ENCODE measurements at places on chromosomes 5 and 9.

- no peak for DNase-seq
Observed at GRCh38 chr9:109996936-109997580, 210.9 kb downstream of the C9orf152 start.

- peak; percentile 13 for DNase-seq
Observed at GRCh38 chr9:96618209-96619123, 1.2 kb downstream of the CDC14B start.

GRCh38 chr5:120967366-120967765, 503.3 kb downstream of the PRR16 start:
- DNase-seq, result no peak

DNA sequence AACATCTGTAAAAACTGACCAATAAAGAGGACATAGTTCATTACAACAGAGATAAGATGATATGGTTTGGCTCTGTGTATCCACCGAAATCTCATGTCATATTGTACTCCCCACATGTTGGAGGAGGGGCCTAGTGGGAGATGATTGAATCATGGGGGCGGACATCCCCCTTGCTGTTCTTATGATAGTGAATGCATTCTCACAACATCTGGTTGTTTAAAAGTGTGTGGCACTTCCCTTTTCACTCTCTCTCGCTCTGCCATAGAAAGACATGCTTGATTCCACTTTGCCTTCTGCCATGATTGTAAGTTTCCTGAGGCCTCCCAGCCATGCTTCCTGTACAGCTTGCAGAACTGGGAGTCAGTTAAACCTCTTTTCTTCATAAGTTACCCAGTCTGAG, 292.8 kb downstream of the SLF1 start:
- DNase-seq, result no peak

GRCh38 chr5:98309785-98310598, 463.5 kb upstream of the RGMB start:
- peak; percentile 78 for DNase-seq

DNA sequence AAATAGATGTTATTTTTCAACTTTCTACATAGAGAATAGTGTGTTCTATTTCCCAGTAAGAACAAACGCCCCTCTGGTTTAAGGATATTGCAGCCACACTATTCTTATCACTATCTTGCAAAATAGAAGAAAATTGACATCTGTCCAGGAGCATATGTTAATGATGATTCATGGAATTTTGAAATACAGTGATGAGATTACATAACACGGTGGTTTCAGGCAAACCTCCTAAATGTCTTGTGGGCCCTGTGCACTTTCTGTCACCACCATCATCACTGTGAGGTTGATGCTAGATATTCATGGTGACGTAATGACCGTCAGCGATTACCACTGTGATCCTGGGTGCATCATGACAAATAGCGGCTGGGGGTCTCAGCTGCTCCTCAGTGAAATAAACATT, 48.1 kb downstream of the CFAP90 start:
- no peak for DNase-seq

DNA sequence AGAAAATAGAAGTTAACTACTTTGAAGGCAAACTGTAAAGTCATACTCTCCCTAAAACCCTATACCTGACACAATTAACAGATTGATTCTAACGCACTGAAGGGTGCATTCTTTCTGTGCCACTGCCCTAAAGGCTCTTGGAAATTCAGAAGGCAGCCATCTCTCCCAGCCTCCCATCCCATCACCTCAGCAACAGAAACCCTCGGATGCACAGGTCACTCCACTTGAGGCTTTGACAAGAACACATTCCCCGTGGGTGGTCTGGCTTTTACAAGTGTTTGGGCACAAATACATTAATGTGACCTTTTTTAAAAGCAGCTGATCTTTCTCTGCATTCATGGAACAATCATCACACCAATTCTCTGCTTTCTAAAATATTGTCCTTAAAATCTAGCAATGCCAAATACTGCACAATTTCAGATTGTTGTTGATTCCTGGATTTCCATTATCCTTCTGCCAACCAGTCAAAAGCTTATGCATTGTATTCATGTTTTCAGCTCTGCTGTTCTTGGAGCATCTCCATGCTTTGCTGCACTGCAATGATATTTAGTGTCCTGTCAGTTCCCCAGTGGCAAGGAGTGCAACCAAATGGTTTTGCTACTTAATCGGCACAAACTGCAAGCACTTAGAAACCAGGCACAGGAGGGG, 175.6 kb downstream of the TMEM161B start:
- DNase-seq, result no peak

GRCh38 chr9:127862075-127863011, 7.9 kb upstream of the ENG start:
- DNase-seq, result peak; percentile 24

GRCh38 chr5:82142928-82143577, 135.1 kb downstream of the RPS23 start:
- no peak for DNase-seq

DNA sequence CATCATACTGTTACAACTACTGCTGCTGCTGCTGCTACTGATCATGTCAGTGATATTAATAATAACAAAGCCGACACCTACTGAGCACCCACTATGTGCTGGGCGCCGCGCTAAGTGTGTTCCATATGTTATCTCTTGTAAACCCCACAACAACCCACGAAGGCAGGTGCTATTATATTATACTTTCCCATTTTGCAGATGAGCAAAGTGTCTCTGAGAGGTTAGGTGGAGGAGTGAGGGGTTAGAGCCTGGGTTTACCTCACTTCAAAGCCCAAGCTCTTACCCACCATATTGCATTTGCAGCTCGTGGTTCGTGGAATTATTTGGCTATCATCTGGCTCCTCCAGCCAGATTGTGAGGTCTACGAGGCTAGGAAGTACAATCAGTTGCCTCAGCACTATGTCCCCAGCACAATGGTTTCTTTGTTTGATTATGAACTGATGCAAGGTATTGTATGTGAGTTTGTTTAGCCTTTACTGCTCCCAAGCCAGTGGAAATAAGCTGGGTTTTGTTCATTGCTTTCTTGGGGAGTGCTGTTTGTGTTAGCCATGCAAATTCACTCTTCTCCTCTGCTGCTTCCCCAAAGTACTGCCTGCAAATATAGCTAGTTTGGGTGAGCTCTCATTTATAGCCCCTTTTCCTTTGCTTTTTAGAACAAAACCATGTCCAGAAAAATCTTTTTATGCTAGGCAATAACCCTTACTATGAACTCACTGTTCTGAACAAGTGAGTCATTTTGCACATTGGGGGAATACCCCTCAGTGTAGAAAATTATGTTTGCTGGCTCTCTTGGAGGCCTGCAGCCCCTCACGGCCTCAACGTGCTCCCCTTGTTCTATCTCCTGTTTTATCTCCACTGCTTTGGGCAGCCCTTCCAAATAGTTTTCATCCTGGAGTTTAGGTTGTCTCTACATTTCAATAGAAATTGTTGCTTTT, 47.9 kb downstream of the ALG2 start:
- DNase-seq, result peak; percentile 45

- DNase-seq, result no peak
Observed at GRCh38 chr9:128106940-128107467, 20.5 kb downstream of the PTGES2 start.

DNA sequence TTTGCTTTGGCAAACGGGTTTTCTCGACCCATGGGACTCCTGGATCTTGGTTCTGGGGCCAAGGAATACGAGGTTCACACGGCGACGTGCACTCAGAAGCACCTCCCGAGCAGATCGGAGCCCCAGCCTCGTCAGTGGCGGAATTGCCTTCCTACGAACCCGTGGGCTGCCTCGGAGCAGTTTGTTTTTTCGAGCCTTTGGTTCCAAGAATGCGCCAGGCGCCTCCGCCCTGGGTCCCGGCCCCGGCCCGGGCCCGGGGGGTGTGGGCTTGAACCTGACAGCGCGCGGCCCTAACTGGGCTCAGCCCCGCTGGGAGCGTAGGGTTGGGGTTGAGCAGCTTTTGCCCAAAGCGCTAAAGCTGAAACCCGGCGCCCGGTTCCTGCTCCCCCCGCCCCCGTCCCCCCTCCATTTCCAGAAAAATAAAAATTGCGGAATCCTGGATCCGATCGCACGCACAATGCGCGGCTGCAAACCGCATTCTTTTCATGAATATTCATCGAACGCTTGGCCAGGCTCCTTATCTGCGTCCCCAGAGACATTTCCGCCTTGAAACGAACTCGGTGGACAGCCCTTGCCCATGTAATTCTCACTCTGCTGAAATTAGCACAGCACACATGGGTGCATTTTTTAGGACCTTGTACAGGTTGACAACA, 1.0 kb downstream of the BASP1 start:
- DNase-seq, result no peak

DNA sequence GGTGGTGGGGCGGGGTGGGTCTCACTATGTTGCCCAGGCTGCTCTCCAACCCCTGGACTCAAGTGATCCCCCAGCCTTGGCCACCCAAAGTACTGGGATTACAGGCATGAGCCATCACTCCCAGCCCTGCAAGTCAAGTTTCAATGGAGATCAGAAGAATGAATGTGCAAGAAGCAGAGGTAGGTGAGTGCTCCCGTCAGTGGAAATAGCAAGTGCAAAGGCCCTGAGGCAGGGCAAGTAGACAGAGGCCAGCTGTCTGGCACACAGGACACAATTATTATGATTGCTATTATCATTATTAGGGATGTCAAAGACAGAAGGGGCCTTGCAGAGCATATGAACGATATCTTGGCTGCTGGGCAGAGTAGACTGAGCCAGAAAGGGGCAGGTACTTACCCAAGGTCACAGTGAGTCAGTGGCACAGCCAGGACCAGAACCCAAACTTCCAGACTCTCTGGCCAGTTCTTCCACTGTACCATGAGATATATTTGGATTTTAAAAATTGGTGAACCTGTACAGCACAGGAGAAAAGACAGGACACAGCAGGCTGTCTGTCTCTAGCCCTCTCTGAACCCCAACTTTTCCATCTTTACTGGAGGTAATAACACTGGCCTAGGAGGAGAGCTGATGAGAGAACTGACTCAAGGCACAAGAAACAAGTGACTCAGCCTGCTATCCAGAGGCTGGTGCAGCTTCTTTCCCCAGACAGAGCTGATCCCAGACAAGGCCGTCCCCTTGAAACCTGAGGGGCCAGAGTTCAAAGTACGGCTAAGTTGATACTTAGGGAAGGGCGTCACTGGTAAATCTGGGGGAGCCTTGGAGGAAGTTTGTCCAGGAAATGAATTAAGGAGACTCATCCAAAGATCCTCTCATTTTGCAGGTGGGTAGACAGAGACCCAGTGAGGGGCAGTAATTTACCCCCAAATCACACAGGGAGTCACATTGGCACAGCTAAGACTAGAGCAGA, 1.4 kb downstream of the HDHD3 start:
- peak; percentile 15 for DNase-seq

DNA sequence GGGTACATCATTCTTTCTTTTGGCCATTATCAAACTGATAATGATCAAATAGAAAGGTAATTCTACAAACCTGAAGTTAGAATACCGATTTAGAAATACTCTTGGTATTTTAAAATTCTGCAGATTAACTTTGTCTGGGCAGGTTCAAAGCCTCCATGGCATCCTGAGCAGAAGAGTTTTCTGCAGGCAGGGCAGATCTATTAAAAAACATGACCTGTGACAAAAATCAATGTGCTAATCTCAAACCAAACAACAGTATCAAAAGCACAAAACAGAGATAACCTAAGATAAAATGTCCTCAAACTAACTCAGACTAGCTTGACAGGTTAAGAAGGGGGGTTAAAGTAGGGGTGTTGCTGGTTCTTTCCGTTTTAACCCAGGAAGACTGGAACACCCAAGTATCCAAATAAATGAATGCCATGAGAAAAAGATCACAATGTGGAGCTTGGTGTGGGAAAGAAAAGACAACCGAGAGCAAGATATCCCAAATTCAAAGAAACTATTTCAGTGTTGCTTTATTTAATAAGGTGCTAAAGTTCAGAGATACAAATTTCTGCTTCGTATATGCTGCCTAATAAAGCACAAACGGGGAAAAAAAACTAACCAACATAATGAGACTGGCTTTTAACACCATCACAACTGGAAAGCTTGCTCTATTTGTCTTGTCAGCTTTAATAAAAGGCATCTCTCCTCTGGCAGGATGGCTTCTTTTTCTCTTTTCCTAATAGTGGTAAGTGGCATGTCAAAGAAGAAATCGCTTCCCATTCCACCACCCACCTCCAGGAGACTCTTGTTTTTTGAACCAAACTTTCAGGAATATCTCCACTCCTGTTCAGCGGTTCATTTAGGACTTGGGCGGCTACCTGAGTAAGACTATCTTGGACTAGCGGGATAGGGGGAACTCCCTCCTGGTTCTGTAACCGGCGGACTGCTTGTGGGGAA, 2.3 kb downstream of the EFNA5 start:
- no peak for DNase-seq

- DNase-seq, result no peak
Observed at GRCh38 chr5:79202076-79202475, 33.9 kb upstream of the JMY start.

DNA sequence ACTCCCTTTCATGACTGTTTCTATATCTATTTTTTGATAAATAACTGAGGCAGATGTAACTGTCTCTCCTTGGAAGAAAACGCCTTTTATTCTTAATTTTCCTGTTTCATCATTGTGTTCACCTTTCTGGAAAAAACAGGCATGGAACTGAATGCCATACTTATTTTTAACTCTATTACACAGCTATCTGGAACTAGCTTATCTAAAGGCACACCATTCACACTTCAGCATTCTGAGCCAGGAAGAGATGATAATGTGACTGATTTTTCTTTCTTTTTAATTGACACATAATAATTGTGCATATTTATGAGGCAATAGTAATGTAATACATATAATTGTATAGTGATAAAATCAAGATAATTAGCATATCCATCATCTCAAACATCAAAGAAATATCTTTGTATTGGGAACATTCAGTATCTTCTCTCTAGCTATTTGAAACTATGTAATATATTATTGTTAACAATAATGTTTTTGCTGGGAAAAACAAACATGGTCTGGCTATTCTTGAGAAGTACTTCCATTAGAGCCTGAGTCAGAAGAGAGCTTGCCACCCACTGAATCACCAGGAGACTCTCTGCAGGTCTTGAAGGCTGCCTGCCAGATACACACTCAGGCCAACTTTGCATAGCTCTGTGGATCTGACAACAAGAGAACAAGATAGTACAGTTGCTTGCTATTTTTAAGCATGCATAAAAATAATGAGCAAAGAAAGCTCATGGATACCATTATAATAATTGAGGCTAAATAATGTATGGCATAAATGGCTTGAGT, 501.0 kb upstream of the EDIL3 start:
- no peak for DNase-seq

- DNase-seq, result no peak
Observed at GRCh38 chr5:7970816-7971215, 101.9 kb downstream of the MTRR start.

- DNase-seq, result peak; percentile 20
Observed at GRCh38 chr5:16489322-16489791, 23.8 kb upstream of the ZNF622 start.
